A549 treated with Hydrocortisone at 1 μM for 4 hours (cell line): ENCODE measurements at places on chromosomes 5 and 9. TPM values are rescaled to one million over a fixed set of nuclear protein-coding genes. Genes with fewer than 3 reads are reported as not detected.

Gene ZNF879
- total RNA-seq: 0.54 to 0.93 TPM (median 0.64 TPM) in 5 replicates

Gene ARL14EPL
- 0.10 to 0.43 TPM (median 0.24 TPM) in 5 replicates for total RNA-seq

Gene F12
- 14.2 to 24.1 TPM (median 22.1 TPM) in 5 replicates for total RNA-seq

Gene LHX6
- total RNA-seq: 2.4 to 3.2 TPM (median 2.6 TPM) in 5 replicates

Gene NIM1K
- total RNA-seq: 0.24 to 0.30 TPM (median 0.28 TPM) in 5 replicates

Gene UGT3A2
- not detected in 5 replicates for total RNA-seq

Gene OTULINL
- 16.9 to 24.0 TPM (median 22.3 TPM) in 5 replicates for total RNA-seq

Gene IFNA13
- total RNA-seq: not detected in 5 replicates

Gene GRIN1
- total RNA-seq: 0.22 to 0.66 TPM (median 0.45 TPM) in 5 replicates

Gene TAF11L12
- total RNA-seq: 0.09 TPM in 1 of 5 replicates, not detected in the others

Gene BASP1
- total RNA-seq: 189 to 240 TPM (median 221 TPM) in 5 replicates

Gene FOXD4L6
- total RNA-seq: 0.06 to 0.07 TPM in 2 of 5 replicates, not detected in the others

Gene DEPDC1B
- 13.2 to 17.6 TPM (median 15.0 TPM) in 5 replicates for total RNA-seq

Gene LHX2
- 3.5 to 4.9 TPM (median 4.7 TPM) in 5 replicates for total RNA-seq

Gene NDST1
- 50.1 to 68.1 TPM (median 60.2 TPM) in 5 replicates for total RNA-seq

Gene GPBP1
- 35.8 to 48.2 TPM (median 38.2 TPM) in 5 replicates for total RNA-seq

Gene CXCL14
- total RNA-seq: 0.13 to 0.37 TPM (median 0.15 TPM) in 5 replicates

Gene GDA
- total RNA-seq: 0.91 to 1.2 TPM (median 1.2 TPM) in 5 replicates

Gene ANGPTL2
- total RNA-seq: 0.05 TPM in 1 of 5 replicates, not detected in the others

Gene PCDHA9
- total RNA-seq: not detected in 5 replicates
